ENCODE measurements at places on chromosomes 12 and 14. TPM values are rescaled to one million over a fixed set of nuclear protein-coding genes. Genes with fewer than 3 reads are reported as not detected.

Gene IQSEC3
- 2.1 TPM for total RNA-seq

Gene HVCN1
- 11.8 TPM for total RNA-seq

Gene UBR7
- total RNA-seq = 45.3 TPM

Gene MGAT4C
- total RNA-seq = 4.3 TPM

Gene TESPA1
- total RNA-seq = not detected

Gene MSI1
- total RNA-seq = 12.8 TPM

GRCh38 chr12:108312073-108312659, 26.9 kb downstream of the CMKLR1 start:
- no peak for DNase-seq

GRCh38 chr12:38977132-38977531, 71.7 kb upstream of the CPNE8 start:
- DNase-seq = no peak

GRCh38 chr14:44564908-44565307, 57.8 kb upstream of the FSCB start:
- no peak for DNase-seq

DNA sequence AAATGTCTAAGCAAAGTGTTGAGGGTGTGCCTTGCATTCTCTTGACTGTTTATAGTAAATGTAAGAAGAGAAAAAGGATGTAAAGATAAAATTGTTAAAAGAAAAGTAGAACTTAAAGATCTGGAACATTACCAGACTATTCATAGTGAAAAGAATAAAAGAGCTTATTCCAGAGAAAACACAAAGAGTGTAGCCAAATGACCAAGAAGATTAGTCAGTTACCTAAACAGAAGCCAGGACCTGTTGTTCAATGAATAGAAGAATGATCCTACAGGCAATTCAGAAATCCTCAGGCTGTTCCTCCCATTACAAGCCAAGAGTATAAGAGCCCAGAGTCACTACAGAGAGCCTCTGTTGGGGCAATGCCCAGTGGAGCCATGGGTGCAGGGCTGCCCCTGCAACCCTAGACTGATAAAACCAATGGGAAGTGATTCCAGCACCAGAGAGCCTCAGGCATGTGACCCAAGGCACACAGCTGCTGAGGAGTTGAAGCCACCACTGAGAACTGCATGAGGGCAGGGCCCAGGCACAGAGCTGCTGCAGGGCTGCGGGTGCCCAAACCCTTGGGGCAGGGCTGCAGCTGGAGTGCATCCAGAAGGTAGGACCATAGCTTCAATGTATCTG, 91.1 kb upstream of the SLC38A4 start:
- DNase-seq = no peak
